RPMI8226 (cell line): ENCODE measurements at places on chromosomes 7 and 10.

DNA sequence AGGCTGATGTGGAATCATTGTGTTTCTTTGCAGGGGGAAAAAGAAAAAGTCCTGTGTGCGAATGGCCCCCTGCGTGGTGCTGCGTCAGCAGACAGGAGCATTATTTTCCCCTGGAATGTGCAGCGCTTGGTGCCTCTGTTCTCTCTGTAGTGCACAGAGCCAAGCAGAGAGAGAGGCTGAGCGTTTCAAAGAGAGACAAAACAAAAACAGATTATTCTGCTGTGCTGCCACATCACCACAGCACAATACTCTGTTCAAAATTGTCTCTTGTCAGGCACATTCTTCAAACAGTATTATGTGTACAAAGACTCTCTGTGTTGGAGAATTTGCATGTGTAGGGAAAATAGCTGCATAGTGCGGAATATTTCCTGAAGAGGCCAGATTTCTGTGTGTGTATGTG, 609.0 kb downstream of the SDK1 start:
- DNase-seq = no peak

DNA sequence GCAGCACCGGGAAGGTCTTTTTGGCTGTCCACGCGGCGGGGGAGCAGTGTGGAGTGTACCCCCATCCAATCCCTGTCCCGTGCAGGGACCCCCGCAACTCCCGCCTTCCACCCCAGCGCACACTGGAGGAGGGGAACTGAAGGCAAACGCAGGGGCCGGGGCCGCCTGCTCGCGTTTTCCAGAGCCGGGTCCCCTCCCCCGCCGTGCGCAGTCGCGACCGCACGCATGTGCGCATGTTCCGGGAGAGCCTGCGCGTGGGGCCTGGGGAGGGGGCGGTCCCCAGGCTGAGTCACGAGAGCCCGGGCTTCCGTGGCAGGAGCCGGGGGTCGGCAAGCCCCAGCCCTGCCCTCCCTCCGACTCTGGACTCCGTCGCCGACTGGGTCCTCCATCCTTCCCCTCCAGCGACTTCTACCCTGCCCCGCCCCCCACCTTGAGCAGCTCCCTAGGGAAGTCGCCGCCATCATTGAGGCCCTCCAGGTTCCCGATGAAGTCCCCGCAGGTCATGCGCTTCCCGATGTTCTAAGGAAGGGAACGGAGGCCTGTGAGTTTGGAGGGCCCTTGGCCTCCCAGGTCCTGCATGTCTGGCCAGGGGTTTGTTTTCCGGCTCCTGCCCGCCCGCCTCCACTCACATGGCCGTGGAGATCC, 8.0 kb downstream of the PSD start:
- no peak for DNase-seq

- DNase-seq = peak; percentile 43
These were observed 9.9 kb downstream of the TWIST1 start for GRCh38 chr7:19107356-19108146.

- no peak for DNase-seq
These were observed 184.6 kb downstream of the SGMS1 start for GRCh38 chr10:50439187-50439586.

DNA sequence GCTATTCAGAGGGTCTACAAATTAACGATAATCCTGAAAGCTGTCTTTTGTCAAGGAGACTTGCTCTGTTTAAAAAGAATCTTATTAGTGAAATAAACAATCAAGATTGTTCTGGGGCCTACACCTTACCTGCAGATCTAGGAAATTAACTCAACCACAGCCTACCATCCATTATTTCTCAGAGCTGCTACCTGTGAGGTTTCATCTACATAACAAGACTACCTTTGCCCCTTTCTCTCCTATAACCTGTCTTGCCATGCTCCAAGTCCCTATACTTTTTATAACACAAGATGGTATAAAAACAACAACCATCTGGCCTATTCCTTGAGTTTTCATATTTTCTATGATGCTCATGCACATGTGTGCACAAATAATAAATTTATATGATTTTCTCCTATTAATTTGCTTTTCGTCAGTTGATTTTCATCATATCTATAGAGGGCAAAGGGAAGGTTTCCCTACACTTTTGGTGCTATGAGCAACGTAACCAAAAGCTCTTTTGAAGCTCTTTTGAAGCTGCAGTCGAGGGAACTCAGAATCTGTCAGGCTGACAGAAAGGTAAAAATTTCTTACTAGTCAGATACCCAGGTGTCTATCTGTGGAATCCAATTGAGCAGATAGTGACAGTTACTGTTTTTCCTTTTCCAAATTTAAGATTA, 138.1 kb downstream of the CACNA2D1 start:
- DNase-seq = no peak

- DNase-seq = no peak
These were observed 118.0 kb upstream of the KMT2C start for GRCh38 chr7:152553671-152554317.
